Natural killer cell (primary cell): ENCODE measurements at places on chromosomes 5 and 9.

GRCh38 chr9:32171339-32171738 lies 213.1 kb upstream of the ACO1 start:
- DNase-seq = no peak

- DNase-seq = no peak
Observed at GRCh38 chr9:112162621-112163413, 12.3 kb downstream of the SUSD1 start.

DNA sequence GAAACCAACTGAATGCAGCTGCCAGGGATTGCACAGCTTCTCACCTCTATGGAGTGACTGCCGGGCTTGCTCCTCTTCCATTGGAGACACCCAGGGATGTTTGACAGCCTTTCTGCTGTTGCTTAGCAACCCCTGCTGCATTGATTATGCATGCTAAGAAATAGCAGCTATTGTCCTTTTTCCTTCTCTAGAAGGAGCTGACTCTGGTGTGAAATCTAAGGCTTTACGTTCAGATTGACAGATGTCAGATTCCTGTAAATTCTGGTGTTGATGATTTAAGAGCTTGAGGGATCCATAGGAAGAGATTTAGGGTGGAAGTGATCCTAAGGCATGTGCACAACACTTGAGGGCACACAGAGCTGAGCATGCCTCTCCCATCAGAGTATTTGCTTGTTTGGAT lies 267.7 kb downstream of the NTRK2 start:
- DNase-seq = no peak

- DNase-seq = no peak
Observed at GRCh38 chr5:3226196-3226920, 369.3 kb upstream of the IRX1 start.

GRCh38 chr9:77451507-77451906 lies 196.6 kb downstream of the GNA14 start:
- no peak for DNase-seq

GRCh38 chr9:125910286-125910685 lies 163.1 kb downstream of the PBX3 start:
- DNase-seq = no peak

DNA sequence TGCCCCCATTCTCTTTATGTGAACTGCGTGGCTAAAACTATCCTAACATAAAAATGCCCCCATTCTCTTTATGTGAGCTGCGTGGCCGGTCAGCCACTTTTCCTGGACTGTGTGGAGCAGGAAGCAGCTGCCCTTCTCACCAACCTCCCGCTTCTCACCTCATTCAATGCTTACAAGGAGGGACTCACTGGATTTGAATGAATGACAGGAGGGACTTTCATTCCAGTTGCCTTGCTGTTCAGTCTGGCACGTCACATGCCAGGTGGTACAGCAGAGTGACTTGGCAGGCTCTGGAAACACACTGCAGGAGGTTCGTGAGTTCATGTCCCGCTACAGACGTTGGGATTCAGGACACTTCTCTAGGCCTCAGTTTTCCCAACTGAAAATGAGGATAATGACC lies 60.2 kb upstream of the NFIL3 start:
- no peak for DNase-seq

DNA sequence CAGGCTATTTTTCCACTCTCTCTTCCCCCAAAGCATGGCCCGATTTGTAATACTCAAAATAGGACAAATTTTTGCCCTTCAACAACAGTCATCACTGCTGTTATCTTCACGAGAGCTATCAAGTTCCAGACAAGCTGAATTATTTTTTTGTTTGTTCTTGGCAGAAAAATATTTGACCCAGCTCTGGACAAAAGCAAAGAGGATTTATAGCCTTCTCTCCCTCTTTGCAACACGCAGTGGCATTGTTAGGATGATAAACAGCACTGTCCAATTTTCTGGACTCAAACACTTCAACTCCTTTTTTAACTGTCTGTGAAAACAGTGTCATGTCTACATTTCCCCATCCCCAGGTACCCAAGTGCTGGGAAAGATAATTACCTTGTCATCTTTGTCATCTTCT lies 160.3 kb downstream of the SLF1 start:
- no peak for DNase-seq

GRCh38 chr9:673966-674526 lies 167.5 kb upstream of the DMRT1 start:
- DNase-seq = no peak

GRCh38 chr5:140590861-140591260 lies 26.2 kb downstream of the SLC35A4 start:
- no peak for DNase-seq

GRCh38 chr9:125985998-125986655 lies 239.0 kb downstream of the PBX3 start:
- no peak for DNase-seq

DNA sequence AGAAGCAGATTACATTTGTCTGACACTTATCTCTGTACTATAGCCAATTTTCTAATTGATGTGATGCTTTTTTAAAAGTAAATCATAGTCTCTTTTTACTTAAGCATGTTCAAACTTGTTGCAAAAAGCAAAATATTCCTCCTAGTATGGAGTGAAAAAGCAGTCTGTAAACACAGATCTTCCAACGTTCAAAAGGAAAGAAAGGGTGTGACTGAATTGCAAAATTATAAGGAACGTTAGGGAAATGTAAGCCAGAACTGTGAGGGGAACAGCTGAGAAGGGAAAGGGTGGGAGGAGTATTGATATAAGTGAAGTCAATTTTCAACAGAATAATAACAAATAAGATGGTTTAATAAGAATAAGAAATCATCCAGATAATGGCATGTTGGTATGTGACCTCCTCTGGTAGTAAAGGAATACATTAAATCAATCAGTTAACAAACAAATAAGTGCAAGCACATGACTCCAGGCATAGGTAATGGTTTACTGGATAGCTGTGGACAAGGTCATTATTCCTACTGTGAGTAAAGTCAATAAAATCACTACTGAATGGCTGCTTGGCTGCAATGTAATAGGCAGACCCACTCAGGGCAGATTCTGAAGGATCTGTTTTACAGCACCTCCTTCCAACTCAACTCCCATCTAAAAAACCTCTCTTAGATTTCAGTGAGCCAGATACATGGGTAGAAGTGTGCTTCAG lies 239.1 kb upstream of the NMUR2 start:
- DNase-seq = no peak

GRCh38 chr5:133273661-133274596 lies 222.1 kb downstream of the HSPA4 start:
- DNase-seq = no peak

- DNase-seq = no peak
Observed at GRCh38 chr5:160009591-160009989, 651 bp downstream of the TTC1 start.

GRCh38 chr9:1157836-1158235 lies 107.7 kb downstream of the DMRT2 start:
- DNase-seq = no peak

DNA sequence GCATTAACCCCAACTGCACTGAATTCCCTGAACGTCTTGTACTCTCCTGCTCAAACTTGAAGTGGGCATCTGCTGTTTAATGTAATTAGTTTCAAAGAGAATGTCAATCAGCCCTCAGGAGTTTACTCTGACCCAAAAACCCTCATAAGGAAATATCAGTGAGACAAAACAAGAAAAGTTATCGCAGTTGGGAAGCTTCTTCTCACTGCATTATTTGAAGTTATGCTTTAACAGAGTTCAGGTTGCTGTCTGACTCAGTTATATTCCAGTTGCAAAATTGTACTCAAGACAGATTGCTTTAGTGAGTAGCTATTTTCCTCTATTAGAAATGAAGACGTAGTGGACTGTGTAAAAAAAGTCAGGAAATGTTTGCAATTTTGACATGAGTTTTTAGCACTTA lies 52.1 kb downstream of the PPIC start:
- no peak for DNase-seq

- DNase-seq = no peak
Observed at GRCh38 chr9:115144706-115145105, 26.7 kb upstream of the TNC start.

DNA sequence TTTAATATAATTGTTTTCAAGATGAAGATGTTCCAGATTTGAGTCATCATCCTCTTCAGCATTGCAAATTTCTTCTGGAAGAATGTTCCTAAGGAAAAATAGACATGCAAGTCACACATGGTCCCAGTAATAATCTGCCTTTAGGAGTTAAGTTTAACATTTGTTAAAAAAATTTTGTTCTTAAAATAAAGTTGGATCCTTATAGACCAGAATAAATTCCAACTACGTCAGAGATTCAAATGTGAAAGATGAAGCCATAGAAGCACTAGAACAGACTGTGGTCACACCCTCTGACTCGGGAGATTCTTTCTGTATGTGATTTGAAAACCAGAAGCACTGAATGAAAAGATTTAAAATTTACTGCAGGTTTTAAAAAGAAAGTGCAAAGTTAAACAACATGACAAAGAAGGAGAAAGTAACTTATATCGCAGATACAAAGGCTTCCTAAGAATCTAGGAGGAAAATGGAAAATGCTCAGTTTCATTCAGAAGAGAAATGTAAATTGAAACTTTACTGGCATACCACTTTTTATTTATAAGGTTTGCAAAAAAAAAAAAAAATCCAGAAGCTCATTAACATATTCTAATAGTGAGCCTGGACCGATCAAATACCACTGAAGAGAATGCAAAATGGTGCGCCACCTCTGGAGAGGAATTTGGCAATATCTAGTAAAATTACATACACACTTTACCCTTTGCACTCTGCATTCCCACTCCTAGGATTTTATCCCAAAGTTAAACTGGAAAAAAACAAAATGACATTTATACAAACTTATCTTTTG lies 14.3 kb upstream of the ASPN start:
- no peak for DNase-seq

GRCh38 chr9:38301376-38302106 lies 91.0 kb upstream of the ALDH1B1 start:
- DNase-seq = no peak

- DNase-seq = no peak
Observed at GRCh38 chr5:132381614-132382013, 12.1 kb downstream of the SLC22A5 start.

DNA sequence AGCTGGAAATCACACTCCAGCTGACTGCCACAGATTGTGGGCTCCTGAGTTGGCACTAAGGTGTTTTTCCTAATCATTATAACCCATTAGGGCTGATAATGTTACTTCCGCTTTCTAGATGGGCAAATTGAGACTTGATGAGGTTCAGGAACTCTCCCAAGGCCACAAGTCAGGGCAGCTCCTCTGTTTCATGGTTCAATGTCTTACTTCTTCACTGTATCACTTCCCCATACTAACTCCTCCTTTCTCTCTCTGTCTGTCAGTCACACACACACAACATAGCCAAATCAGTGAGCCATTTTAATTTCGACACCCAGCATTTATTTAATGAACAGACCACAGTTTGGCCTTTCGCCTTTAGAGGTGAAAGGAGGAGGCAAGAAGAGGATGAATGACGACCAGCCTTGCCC lies 17.8 kb upstream of the TRAF1 start:
- DNase-seq = no peak

- no peak for DNase-seq
Observed at GRCh38 chr5:166433679-166434078, 1857.8 kb upstream of the WWC1 start.

GRCh38 chr5:61840361-61840760 lies 465.6 kb upstream of the KIF2A start:
- DNase-seq = no peak

DNA sequence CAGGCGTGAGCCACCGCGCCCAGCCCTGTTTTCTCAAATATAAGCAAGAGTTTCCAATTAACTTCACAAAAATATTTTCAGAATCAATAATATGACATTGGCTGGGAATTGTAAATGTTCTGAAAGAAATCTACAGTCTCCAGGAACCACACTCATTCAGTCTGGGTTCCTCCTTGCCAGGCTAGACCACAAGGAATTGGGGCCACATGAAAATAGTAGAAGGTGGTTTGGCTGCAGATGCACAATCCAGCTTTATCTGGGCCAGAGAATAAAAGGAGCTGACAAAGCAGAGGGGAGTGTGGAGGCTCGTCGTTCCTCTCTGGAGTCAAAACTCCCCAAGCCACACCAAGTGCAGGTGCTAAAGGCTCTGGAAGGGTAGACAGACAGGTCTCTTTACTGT lies 92.0 kb upstream of the OSMR start:
- no peak for DNase-seq

- DNase-seq = peak; percentile 62
Observed at GRCh38 chr9:113807173-113808061, 68.7 kb upstream of the ZNF618 start.

GRCh38 chr5:65938256-65938655 lies 11.9 kb downstream of the ERBIN start:
- DNase-seq = no peak

- DNase-seq = peak; percentile 90
Observed at GRCh38 chr5:134184155-134185135, 7.7 kb upstream of the SKP1 start.

DNA sequence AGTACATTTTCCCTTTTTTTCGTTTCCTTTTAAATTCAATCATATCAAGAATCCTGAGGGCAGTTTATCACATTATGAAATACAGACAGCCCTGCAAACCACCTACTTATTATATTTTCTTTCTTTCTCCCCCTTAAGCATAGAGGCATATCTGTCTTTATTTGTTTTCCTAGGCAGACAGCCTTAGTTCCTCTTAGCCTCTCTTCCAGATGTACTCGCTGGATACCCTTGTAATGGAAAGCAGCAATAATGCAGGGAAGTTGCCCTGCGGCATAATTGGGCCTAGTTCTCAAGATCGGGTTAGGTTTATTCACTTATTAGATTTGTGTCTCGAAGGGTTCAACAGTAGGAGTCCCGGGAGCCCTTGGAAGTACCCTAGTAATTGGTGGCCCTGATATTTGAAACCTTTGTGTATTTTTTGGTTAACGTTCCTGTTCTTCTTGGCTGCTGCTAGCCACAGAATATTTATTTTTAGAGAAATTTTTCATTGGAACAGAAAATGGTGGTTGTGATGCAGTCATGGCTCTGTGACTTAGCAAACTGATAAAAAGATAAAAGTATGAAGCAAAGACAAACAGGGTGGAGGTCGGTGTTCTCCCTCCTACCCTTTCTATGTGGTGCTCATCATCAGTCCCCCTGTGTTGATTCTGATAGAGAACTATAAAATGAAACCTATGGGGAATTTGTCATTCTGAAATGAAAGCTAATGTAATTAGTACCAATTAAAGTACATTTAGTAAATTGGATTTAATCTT lies 6.4 kb downstream of the TLE4 start:
- no peak for DNase-seq

GRCh38 chr9:78311886-78312524 lies 15.1 kb downstream of the PSAT1 start:
- DNase-seq = no peak

DNA sequence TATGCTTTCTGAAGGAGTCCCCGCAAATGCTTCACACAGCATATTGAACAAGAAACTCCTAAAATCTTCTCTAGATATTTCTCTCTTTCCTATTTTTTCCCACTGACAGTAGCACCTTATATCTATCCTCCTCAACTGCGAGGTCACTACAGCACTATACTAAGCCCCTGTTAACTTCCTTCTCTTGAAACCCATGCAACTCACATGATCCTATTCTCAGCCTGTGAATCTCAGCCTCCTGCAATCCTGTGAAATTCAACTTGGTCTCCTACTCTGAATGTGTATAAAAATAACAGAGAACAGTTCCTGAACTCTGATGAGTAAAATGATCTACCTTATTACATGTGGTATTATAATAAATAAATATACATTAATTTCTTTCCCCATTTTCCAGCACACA lies 6.1 kb upstream of the PLGRKT start:
- DNase-seq = no peak
